Activated CD4-positive, alpha-beta T cell treated with anti-CD3 and anti-CD28 coated beads, Interleukin-2, amount 10 ng/mL, durations not matched to agents 24 days and 14 days (primary cell): ENCODE measurements at places on chromosomes 2 and 18. TPM values are rescaled to one million over a fixed set of nuclear protein-coding genes. Genes with fewer than 3 reads are reported as not detected.

RIT2 gene
- total RNA-seq = not detected in 2 replicates

TSN gene
- 72.6 and 76.5 TPM in 2 replicates for total RNA-seq

ALPI gene
- not detected in 2 replicates for total RNA-seq

GYPC gene
- total RNA-seq = 120 and 122 TPM in 2 replicates

ATP8B1 gene
- total RNA-seq = 0.24 TPM in 1 of 2 replicates, not detected in the other
